BJ (cell line): ENCODE measurements at places on chromosomes 3 and 15.
A peak's percentile ranks its signal among the peaks of the same experiment; 100 is the strongest.

DNA sequence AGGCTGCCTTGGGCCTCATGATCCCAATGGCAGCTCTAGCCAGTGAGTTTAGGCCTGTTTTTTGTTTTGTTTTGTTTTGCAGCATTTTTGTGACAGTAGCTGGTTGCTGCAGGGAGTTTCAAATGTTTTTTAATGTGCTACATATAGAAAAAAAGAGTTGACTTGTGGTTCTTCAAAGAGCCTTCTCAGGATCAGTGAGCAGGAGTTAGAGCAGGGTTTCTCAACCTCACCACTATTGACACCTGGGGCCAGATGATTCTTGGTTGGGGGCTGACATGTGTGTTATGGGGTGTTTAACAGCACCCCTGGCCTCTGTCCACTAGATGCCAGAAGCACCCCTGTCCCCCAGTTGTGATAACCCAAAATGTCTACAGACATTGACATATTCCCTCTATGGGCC, 17.9 kb downstream of the APH1B start:
- DNase-seq: no peak

DNA sequence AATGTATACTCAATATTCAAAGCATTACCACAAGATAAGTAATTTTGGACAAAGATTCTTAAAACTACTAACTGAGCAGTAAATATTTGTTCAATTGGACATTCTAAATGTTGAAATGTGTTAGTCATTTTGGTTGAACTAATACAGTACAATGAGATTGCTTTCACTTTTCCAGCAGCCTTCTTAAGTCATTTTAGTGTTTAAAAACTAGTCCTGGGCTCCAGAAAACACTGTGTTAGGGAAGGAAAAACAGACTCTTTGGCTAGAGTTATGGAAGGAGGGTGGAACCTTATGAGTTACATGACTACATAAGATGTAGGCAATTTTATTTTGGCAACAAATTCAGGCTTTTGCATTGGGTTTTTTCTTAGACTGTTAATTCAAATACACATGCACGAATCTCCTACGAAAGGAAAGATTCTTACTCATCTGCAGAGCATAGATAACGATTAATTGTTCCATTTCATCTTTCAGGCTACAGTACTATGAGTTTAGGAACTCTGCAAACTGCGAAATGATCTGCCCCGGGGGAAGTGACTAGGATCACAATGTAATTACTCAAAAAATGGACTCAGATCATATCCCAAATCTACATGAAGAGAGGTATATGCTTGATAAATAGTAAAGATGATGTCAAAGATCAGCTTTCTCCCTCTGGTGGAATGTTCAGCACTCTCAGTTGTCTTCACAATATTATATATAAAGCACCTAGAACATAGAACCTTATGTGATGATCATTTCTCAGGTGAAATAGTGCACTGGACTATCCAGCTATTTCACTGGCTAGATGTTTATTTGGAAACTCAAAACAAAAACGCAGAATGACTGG, 492.8 kb upstream of the MDFIC2 start:
- DNase-seq: peak; percentile 18

- DNase-seq: no peak
Measured at GRCh38 chr15:92899601-92899947, 550 bp upstream of the CHD2 start.

- DNase-seq: no peak
Measured at GRCh38 chr15:52016316-52016715, 2.7 kb upstream of the MAPK6 start.

DNA sequence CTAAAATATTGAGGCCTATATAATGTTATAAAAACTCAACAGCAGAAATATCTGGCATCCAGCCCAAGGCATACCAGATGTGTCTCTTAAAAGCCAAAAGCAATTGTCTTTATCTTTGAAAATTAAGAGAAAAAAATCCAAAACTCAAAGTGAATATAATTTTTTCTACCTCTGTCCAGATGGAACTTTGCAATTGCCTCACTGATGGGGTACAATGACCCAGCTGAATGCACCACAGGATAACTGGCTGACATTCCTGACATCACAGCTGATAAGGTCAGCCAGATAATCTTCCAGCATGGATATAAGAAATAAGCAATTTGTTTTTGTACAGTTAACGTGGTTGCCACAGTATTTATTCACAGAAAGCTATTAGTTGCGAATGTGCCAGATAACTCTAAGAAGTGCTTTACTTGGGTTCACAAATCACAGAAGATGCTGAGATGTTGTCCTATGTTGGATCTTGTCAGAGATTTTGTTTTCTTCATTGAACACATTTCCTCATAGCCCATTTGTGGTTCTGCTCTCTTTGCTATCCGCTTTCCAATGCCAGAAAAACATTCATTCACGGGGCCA, 566.9 kb upstream of the CCDC54 start:
- no peak for DNase-seq

- DNase-seq: peak; percentile 44
Measured at GRCh38 chr15:70195587-70196305, 98.0 kb upstream of the TLE3 start.

DNA sequence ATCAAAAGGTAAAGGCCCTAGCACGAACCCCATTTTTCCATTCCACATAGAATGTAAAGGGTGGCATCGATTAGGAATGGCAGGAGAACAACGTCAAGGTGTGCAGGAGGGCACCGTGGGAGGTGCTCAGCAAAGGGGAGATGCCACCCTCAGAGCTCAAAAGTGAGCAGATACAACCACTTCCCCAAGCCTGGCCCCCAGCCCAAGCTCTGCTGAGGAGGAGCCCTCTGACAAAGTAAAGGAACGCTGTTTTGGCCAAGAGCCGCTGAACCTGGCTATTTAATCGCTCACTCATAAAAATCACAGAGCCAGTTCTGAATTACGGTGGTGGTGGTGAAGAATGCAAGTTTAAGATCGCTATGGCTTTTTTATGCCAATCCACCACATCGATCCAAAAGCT, 12.4 kb downstream of the GNB5 start:
- DNase-seq: no peak

GRCh38 chr15:51377038-51377786, 35.8 kb downstream of the GLDN start:
- peak; percentile 74 for DNase-seq

- DNase-seq: no peak
Measured at GRCh38 chr3:133474817-133475216, 75.0 kb downstream of the BFSP2 start.

DNA sequence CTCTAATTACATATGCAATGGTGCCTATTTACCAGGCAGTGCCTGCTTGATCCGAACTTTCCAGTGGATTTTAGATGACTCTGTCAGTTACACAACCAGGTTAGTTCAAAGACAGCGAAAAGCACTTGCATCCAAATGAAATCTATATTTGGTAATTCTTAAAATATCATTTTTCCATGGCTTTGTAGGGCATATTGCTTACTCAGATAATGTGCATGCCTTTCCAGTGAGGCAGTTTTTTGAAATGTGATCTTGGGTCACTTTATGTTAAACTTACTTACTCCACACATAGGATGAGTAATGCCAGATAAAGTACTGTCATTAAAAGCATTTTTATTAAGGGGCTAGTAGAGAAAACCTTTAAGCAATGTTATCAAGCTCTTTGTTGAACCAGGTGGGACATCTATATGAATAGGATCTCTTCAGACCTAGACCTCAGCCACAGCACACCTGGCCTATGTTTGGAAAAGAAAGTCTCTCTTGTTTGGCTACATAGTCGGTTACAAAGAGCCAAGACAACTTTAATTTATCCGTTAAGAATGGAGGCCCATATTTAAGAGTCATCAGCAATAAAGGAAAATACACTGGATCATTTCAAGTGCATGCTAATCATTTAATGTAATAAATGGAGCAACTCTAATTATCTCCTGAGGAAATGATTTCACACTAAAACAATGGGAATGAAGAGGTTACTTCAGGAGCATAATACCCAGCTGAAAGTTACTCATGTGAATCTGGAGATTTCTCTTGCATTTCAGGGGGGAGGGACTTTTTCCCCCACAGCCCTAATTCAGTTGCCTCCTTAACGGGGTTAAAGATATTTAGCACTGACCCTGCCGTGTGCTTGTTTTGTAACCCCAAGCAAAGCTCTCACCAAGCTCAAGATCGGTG, 56.3 kb upstream of the TMCO5A start:
- no peak for DNase-seq

DNA sequence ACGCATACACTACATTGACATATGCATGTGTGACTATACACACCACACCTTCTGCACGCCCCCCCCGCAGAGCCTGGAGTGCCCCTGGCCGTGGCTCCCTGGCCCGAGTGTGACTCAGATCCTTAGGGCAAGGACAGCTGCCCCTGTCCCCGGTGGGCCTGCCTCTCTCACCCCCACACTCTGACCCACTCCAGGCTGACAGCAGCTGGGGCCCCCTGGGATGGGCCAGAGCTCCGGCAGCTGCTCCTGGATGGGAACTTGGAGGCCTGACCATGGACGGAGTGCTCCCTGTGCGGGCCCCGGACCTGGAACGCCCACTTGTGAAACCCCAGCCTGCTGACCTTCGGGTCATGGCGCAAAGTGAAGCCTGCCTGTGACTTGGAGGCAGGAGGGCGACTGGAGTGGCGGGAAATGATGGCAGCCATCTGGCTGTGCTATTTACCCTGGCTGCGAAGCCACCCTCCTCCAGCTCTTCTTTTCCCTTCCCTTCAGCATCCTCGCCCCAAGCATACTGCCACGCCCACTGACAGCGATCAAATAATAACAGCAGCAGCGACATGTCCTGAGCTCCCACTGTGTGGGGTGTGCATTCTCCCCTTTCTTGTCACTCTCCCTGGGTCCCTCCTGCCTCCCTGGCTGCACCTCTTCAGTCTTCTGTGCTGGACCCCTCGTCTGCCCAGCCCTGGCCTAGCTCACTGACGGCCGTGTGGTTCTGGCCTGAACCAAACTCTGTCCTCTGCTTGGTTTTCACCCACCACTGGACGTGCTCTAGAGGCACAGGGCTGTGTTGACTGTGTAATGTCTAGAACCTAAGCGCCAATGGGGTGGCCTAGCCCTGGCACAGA, 90.7 kb upstream of the MEF2A start:
- DNase-seq: no peak

- no peak for DNase-seq
Measured at GRCh38 chr15:79161837-79162508, 71.4 kb upstream of the RASGRF1 start.

- no peak for DNase-seq
Measured at GRCh38 chr3:42884324-42884723, 8.6 kb upstream of the CYP8B1 start.

DNA sequence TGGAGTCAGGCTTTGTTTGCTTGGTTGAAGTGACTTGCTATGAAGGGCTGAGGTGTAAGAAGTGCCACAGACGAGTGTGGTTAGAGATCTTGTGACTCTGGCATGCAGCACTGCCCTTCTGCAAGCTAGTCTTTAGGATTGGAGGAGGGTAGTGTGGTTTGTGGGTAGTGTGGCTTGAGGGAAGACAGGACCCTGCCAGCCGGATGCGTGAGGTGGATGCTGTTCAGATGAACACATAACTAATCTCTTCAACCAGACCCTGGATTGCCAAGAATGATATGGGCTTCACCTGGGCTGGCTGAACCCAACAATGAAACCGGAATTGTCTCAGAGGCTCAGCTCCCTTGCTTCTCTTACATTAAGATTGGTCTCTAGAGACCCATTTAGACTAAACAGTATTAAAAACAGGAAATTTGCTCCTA, 32.7 kb downstream of the STARD9 start:
- DNase-seq: no peak

DNA sequence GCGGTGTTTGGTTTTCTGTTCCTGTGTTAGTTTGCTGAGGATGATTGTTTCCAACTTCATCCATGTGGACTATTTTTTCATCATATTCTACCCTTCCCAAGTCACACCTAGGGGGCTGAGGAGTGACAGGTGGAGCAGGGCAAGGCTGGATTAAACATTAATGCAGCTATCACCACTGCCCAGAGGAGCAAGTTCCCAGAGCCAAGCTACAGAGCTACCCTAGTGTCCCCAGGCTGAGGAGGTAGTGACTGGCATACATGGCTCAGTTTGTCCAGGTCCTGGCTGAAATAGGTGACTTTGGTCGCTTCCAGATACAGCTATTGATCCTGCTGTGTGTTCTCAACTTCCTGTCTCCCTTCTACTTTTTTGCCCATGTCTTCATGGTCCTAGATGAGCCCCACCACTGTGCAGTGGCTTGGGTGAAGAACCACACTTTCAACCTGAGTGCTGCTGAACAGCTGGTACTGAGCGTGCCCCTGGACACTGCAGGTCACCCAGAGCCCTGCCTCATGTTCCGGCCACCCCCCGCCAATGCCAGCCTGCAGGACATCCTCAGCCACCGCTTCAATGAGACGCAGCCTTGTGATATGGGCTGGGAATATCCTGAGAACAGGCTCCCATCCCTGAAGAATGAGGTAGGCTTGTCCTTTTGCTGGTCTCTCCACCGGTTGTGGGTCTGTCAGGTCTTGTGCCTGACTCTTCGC, at the start of gene SLC22A13:
TSS of gene SLC22A13 (plus strand) at position 209 of the 704 bp plus-strand sequence. CDS start at position 258, 49 bp downstream.
- no peak for DNase-seq

- DNase-seq: no peak
Measured at GRCh38 chr15:58934521-58934920, 1.0 kb upstream of the SLTM start.

GRCh38 chr3:8518138-8518537, 16.5 kb downstream of the LMCD1 start:
- DNase-seq: no peak

DNA sequence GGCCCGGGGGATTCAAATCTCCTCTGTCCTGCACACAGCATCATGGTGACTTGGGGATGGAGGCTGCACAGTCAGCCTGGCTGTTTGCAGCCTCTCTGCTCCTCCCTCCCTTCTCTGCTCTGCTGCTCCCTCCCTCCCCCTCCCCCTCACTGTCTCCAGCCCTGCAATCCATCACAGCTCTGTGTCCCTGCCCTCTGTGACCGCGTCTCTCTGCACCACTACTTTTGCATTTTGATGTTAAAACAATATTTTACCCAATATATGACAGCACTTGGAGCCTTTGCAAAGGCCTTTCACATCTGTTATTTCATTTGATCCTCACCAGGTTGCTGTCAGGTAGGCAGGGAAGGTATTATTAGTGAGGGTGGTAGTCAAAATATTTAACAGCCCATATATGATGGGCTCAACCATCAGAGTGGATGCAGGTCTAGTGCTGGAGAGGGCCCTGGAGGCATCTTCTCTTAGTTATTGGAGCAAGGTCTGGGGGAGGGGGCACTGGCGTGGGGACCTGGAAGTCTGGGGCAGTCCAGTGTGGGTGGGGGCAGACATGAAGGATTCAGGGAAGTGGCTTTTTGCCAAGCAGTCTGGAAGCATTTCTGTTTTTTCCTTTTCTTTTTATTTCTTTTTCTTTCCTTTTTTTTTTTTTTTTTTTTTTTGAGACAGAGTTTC, 16.3 kb upstream of the VPS8 start:
- no peak for DNase-seq

DNA sequence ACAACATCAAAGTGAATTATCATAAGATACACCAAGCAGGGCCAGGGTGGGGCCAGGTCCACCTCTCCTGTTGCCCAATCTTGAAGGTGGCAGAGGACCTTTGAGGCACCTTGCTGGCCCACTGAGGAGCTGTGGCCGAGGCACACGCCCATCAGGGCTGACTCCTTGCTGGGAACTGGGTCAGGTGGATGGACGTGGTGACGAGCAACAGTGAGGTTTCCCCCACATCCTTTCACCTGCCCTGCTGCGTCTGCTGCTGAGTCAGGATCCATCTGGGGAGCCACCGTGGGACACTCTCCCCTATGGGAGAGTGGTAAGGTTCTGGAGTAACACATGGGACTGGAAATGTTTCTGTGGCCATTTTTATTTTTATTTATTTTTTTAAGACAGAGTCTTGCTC, 17.3 kb upstream of the FURIN start:
- no peak for DNase-seq
